ENCODE measurements at places on chromosomes 4 and X.

DNA sequence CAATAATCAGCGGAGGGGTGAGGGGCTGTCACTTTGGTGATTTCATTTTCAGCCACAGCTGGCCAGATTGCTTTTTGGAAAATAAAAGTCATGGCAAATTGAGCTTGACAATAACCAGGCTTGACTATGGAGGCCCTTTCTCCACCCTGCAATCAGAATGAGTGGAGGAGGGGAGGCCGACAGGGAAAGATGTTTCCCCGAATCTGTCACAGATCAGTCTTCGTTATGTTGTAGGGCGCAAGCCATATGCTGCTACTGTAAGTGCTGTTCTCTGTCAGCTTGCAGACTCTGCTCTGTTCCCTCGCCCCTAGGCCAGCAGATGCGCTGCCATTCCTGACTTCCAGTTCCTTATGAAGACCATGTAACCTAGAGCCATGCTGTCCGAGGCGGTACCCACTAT lies 114.1 kb downstream of the MGST2 start:
- peak; percentile 52 for DNase-seq

DNA sequence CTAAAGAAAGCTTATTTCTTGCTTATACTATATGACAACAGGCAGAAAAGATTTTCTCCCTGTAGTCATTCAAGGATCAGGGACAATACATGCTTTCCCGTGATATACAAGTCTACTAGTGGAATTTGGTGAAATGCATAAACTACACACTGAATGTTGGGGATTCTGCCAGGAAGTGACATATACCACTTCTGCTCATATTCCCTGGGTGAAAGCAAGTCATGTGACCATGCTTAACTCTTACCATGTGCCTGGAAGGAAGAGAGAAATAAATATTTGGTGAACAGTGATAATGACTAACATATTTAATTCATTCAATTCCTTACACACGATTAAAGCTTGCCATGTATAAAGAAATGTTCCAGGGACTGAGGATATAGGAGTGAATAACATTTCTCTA lies 534.6 kb downstream of the PPARGC1A start:
- DNase-seq = peak; percentile 16

GRCh38 chr4:69823481-69824186 lies 36.3 kb downstream of the SULT1E1 start:
- peak; percentile 80 for DNase-seq

DNA sequence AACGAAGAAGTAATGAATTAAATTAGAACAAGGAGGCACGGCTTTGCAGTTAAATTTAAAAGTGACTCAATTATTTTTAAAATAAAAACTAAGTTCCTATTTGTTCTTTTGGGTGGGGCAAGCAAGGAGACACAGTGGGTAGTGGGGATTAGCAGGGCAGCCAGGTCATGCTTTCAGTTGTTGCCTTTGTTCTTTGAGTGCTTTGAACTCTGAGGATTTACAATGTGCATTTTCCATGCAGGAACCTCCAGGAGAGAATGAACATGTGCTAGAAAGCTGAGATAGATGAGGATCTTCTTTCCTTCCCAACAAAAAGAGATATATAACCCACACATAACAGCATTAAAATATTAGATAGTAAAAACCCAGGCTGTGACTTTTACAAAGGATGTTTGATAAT lies 420.4 kb upstream of the CTSO start:
- DNase-seq = no peak

DNA sequence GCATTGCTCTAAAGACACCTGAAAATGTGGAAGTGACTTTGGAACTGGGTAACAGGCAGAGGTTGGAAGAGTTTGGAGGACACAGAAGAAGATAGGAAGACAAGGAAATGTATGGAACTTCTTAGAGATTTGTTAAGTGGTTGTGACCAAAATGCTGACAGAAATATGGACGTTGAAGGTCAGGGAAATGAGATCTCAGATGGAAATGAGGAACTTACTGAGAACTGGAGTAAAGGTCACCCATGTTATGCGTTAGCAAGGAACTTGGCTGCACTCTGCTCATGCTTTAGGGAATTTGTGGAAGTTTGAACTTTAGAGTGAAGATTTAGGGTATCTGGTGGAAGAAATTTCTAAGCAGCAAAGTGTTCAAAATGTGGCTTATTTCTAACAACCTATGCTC lies 99.4 kb downstream of the FAM13A start:
- DNase-seq = peak; percentile 45

- no peak for DNase-seq
Observed at GRCh38 chr4:621296-622070, 3.9 kb upstream of the PDE6B start.

DNA sequence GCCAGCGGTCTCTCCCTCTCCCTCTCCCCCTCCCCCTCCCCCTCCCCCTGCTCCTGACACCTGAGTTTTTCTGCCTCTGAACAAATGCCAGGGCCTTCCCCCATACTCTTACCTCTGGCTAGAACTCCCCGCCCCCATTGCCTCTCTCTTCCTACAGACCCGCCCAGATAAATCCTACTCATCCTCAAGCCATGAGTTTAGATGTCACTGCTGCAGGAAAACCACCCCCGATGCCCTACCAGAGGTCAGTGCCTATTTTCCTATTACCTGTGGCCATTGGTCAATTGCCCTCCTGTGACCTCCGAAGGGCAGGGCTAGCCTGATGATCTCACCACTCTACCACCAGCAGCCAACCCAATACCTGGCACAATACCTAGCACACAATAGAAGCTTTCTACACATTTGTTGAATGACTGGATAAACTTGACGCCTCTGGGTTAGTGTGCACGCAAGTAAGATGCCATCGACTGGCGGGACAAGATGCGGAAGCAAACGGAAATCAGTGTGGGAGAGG lies 43.7 kb downstream of the SLC2A9 start:
- no peak for DNase-seq

- DNase-seq = no peak
Observed at GRCh38 chr4:47519239-47519883, 34.3 kb downstream of the ATP10D start.

DNA sequence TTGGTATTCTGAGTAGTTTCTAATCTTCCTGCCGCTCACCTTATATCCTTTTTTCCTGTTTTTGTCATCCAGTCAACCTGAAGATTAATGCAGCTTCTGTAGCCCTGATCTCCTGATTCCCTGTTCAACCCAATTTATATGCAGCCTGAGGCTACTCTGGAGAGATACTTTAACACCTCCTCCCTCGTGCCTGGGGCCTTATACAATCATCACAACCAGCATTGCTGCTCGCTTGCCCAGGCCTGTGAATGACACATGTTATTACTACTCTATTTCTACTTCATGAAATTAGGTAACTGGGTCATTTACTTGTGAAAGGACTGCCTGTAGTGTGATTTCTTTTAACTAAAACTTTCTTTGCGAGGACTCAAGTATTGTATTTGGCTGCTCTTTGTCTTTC lies 33.7 kb upstream of the WDR17 start:
- no peak for DNase-seq

GRCh38 chr4:146472404-146472803 lies 49.3 kb downstream of the SLC10A7 start:
- DNase-seq = no peak

- no peak for DNase-seq
Observed at GRCh38 chr4:113627321-113627720, 134.2 kb downstream of the CAMK2D start.

DNA sequence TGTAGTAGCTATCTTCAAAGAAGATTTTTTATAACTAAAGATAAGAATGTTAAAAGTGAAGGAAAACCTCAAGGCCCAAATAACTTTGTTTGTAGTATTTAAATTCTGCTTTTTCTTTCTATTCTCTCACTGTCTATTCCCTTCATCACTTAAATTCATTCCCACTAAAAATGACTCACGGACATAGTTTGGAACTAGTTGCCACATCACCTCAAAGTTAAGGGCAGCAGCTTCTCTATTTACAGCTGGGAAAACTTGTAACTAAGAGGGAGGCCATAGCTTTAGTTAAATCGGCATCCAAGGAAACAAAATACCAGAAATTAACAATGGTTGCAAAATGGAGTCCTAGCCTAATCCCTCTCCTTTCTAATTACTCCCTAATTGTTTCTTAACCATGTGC lies 325.4 kb upstream of the MAGEB2 start:
- DNase-seq = no peak

DNA sequence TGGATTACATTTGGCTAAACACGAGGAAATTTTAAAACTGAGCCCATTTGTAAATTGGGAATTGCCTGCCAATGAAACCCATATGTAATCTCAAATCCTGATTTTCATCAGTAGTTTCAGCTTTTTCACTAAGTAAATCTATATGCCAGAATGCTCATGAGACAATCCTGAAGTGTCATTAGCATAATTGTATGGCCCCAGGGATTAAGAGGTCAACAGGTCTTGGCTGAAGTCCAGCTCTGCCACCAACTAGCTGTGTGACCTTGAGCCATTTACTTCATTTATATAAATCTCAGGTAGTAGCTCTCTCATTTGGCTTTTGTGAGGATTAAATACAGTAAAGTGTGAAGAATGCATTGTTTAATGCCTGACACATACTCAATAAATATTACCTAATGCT lies 320.5 kb upstream of the EMCN start:
- no peak for DNase-seq

DNA sequence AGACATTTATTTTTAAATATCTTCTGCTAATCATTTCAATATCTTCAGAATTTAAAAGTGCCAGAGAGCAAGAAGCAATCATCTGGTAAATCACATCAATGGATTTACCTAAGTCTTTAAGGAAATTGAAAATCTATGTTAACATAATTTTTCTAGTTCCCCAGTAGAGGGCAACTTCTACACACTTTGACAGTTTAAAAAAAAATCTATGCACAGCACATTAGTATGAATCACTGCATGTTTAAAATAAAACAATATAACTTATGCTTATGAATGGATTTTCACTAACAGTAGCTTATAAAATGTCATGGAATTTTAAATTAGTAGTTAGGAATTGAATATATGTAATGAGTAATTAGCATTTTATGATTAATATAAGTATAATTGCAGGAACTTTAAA lies 126.5 kb downstream of the REELD1 start:
- peak; percentile 13 for DNase-seq

DNA sequence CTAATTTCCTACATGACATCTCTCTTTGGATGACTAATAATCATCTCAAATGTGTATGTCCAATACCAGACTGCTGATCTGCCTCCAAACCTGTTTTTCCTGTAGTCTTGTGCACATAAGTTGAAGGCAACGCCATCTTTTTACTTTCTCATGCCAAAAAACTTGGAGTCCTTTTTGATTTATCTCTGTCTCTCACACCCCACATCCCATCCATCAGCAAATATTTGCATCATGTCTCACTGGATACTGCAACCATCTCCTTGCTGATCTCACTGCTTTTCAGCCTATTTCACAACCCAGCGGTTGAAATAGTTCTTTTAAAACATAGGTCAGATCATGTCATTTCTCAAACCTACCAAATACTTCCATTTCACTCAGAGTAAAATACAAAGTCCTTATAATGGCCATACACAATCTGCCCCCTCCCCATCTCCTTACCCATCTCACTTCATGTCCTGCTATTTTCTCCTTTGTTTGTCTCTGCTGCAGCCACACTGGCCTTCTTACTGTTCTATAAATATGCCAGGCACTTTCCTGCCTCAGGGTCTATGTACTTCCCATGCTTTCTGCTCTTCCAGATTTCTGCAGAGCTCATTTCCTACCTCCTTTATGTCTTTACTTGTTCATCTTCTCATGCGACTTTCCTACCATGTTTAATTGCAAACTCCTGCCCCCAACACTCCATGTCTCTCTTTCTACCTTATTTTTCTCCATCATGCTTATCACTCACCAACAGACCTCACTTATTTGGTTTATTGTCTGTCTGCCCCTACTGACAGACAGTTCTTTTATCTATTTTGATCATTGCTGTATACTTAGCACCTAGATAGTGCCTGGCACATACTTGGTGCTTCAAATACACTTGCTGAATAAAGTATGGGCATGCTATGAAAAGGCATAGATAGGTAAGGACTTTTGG lies 98.8 kb downstream of the ANXA3 start:
- no peak for DNase-seq

DNA sequence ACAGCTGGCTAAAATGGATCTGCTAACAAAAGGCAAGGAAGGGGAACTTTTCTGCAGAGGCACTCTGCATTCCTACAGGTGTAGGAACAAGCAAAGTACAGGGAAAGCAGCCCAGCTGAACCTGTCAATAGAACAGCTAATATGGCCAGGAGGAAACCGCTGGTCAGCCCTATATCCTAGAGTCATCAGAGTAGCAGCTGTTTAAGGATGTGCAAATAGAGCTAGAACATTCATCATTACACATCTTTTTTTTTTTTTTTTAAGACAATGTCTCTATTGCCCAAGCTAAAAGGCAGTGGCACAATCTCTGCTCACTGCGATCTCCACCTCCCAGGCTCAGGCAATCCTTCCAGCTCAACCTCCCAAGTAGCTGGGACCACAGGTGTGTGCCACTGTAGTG lies 163.0 kb downstream of the BTC start:
- no peak for DNase-seq

DNA sequence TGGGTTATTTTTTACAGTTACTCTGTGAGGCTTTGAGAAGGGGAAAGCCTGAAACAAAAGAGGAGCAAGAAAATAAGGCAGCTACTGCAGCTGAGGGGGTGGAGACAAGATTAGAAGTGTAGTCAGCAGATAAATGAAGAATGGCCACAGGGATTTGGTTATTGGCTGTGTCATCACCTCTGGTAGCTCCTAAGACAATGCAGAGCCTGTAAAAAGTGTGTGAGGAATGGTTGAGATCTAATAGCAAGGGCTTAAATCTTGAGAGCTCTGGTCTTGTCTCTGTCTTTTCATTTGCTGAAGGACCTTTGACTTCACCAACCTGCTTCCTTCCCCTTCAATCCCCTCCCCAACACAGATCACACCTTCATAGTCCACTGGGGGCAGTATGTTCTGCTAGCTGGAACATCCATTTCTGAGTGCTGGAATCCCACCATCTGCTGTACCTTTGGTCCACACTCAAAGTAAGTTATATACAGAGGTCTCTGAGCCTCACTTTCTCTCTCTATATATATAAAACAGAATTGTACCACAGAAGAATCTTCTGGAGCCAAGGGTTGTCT lies 213.7 kb upstream of the ZIC3 start:
- DNase-seq = no peak

DNA sequence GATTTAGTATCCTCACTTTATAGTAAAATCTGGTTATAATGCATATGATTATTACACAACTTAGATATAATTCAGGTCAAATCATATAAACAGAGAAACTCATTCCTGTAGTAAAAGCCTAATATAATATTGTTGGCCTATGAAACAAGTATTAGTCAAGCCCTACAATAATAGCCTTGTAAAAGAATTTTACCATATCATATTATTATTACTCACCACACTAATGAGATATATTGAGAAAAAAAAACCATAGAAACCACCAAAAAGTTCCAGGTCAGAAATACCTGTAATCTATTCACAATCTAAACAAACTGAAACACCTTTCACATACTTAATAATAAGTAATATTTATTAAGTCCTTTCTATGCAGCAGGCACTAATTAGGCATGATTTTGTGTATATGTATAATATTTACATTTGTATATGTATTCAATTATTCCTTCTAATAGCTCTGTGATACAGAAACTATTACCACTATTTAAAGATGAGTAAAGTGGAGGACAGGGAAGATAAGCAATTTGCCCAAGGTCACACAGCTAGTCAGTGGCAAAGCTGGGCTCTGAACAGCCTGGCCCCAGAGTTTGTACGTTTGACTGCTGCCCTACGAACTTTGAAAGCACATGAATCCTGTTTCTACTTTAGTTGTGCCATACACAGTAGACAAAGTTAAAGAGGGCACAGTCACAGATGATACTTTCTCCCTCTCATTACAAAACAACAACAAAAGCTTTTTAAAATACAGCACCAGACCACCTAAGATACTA lies 9.0 kb downstream of the ZNF827 start:
- no peak for DNase-seq
